ENCODE measurements at places on chromosomes 16 and 17. TPM values are rescaled to one million over a fixed set of nuclear protein-coding genes. Genes with fewer than 3 reads are reported as not detected.

- DNase-seq: no peak
These were observed 78.4 kb downstream of the ZNF778 start for GRCh38 chr16:89295915-89296314.

DNA sequence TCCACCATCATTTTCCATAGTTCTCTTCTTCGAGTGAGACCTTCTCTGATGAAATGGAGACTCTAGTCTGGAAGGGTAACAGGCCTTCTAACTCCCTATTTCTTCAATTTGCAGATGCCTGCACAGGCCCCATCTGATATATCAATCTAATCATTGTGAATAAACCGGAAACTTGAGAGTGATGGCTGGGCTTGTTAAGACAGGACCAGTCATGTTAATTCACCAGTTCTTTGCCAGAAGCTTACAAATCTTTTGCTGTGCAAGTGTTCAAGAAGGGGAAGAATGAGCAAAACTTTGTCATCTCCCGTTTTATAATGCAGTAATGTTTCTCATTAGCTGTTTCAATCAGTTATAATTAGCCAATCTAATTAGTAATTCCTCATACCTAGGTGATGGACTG, 1561.3 kb upstream of the GOT2 start:
- DNase-seq: no peak

DNA sequence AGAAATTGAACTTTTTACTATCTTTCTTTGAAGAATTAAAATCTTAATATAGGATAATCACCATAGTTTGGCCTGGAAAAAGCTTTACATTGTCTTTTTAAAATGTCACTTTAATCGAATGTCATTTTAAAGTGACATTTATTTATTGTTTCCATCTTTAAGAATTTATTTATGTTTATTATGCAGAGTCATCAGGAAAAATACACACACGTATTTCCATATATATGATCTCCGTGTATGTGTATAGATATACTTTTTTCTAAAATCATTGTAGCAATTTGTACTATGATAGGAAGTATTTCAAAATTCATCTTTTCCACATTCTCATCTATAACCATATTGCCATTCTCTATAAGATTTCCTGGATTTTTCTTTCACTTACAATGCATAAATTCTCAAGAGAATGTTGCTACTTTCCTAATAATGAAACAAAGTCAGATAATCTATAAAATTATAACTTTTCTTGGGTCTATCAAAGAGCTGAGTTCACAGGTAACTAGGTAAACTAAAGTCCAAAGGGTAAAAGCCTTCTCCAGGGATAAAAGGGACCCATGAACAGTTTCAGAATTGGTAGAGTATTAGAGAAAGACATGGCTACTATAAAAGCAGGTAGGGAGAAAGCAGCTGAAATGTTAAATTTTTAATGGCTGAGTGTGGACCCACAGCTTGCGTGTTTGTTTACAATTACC, 11.9 kb downstream of the ABCA8 start:
- DNase-seq: no peak

- peak; percentile 50 for DNase-seq
These were observed 26.2 kb downstream of the TNFRSF13B start for GRCh38 chr17:16945663-16946218.

- DNase-seq: no peak
These were observed 15.8 kb upstream of the AKTIP start for GRCh38 chr16:53518550-53519416.

DNA sequence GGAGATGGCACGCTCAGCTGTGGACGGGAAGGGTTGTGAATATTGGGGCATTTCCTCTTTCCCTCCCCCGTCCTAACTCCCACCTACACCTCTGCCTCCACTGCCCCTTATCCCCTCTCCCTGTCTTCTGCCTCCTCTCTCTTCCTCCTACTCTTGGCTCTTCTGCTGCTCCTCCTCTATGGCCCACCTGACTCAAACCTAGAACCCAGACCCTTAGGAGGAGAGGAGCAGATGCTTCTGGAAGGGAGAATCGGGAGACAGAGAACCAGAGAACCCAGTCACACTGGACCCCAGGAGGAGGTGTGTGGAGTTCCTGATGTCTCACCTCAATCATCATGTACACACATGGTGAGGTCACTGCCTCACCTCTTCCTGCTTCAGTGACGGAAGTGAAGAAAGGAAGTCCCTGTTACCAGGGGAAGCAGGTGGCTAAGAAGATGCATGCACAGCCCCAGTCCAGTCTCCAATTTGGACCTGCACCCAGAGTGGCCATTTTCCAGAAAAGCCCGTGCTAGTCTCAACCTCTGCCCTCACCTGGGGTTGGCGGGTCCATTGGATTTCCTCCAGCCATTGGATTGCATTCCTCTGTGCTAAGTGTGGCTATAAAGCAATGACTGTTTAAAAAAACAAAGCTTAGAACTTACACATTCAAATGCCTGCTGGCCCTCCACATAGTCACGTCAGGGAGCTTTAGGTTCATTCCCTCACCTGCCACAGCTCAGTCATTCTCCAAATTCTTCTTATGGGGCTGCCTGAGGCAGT, 4.0 kb downstream of the RNF222 start:
- no peak for DNase-seq

DNA sequence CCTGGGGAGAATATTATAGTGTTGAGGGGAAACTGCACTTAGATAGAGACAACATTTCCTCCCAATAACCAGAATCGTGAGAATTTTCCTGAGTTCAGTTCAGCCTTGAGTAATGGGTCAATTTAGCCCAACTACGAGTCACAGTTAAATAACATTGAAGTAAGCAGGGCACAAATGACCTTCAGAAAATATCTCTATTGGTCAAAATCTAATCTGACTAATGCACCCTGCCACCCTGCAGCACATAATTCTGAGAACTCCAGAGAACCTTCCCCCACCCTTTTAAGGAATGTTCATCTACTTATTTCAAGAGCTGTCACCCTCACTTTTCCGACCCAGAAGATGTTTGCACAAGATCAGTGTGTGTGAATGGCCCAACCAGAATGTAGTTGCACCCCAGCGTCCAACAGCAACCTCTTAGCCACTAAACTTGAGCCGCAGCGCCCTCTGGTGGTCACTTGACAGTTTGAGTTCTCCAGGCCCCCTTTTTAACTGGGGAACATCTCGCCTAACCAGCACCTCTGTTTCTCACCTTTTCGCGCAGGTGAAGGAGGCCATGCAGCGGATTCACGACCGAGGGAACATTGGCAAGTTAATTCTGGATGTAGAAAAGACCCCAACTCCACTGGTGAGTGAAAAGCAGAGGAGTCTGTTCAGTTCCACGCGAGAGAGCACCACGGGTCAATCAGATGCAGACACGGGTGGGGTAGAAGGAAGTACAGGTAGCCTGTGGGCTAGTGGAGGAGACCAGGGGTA, 50.9 kb upstream of the CLEC3A start:
- peak; percentile 83 for DNase-seq

GRCh38 chr17:3529817-3530741, 27.5 kb downstream of the TRPV3 start:
- DNase-seq: peak; percentile 64

DNA sequence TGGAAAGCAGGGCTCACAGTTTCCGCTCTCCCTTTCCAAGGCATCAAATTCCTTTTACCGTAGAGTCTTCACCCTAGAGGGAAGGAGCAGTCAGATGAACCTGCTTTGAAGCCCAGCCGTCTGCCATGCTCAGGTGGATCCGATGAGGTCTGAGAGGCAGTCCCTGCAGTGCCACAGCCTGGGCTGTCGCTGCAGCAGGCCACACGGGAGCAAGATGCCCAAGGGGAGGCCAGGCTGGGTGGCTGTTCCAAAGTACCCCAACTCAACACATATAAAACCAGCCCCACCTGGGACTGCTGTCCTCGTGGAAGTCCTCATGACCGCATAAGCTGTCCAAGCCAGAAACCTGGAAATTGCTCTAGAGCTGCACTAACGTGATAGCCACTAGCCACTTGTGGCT, 4.9 kb upstream of the LIMD2 start:
- no peak for DNase-seq

DNA sequence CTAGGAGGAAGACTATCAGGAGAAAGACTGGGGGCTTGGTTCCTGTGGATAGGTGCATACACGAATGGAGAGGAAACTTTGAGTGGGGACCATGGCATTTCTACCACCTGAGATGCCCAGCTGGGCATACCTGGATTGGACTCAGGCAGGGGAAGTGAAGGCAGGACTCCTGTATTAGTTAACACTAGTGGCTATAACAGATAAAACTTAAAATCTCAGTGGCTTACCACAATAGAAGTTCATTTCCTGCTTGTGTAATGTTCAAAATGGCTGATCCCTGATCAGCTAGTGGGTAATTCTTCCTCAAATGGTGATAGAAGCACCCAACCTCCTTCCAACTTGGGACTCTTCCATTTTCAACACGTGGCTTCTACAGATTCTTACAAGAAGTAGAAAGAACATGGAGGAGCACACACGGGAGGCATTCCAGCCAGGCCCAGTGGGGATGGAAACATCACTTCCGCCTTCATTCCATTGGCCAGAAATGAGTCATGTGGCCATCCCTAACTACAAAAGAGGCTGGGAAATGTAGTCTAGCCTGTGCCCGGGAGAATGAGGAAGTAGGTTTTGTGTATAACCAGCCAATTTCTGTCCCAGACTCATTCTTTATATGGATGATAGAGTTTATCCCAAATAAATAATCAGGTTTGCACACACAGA, 112.1 kb downstream of the UTP18 start:
- DNase-seq: no peak

GRCh38 chr17:58344791-58345157, 7.2 kb downstream of the SUPT4H1 start:
- no peak for DNase-seq

- no peak for DNase-seq
These were observed 462.0 kb downstream of the CDH11 start for GRCh38 chr16:64659866-64660265.

DNA sequence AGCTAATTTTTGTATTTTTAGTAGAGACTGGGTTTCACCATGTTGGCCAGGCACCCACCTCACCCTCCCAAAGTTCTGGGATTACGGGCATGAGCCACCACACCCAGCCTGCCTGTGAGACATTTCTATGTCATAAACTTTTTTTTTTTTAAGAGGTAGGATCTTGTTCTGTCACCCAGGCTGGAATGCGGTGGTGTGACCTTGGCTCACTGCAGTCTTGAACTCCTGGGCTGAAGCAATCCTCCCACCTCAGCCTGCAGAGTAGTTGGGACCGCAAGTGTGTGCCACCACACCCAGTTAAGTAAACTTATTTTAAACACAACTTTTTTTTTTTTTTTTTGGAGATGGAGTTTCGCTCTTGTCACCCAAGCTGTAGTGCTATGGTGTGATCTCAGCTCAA, 47.2 kb downstream of the SCNN1G start:
- DNase-seq: no peak

DNA sequence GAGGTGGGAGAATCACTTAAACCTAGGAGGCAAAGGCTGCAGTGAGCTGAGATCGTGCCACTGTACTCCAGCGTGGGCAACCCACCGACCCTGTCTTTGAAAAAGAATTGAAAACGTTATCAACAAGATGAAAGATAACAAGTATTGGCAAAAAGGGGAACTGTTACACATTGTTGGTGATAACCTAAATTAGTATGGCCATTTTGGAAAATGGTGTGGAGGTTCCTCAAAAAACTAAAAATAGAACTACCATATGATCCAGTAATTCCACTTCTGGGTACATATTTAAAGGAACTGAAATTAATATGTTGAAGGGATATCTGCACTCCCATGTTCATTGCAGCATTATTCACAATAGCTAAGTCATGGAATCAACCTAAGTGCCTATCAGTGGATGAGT, 61.0 kb downstream of the ABHD15 start:
- no peak for DNase-seq

DNA sequence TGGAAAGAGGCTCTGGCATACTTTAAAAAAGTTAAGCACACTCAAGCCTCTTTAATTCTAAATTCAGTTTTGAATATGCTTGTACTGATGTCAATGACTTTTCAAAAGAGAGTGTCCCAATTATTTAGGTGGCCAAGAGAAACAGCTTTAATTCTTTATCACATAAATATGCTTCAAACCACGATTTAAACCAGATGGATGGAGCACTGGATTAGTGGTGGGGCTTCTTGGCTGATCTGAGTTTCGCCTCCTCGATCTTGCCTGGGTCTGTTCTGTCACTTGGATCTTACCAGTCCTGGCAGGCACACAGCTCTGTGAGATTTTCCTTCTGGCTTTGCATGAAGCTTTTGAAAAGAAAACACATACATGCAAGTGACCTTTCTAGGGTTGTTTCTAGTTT, 467.8 kb downstream of the MAF start:
- no peak for DNase-seq

DNA sequence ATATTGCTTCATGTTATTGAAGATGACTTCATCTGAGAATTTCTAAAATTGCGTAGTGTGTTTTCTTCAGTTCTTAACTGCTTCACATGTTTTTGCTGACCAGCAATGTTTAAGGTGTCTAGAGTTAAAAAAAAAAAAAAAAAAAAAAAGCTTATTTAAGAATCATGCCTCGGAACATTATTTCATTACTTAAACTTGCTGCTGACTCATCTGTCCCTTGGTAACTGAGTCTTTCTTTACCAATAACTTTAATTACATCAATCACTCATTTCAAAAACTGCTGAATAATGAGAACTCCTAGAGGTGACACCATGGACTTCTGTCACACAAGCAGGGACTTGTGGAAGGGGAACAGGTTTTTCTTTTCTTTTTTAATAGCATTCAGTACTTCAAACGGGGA, 16.2 kb downstream of the IRX5 start:
- DNase-seq: no peak

DNA sequence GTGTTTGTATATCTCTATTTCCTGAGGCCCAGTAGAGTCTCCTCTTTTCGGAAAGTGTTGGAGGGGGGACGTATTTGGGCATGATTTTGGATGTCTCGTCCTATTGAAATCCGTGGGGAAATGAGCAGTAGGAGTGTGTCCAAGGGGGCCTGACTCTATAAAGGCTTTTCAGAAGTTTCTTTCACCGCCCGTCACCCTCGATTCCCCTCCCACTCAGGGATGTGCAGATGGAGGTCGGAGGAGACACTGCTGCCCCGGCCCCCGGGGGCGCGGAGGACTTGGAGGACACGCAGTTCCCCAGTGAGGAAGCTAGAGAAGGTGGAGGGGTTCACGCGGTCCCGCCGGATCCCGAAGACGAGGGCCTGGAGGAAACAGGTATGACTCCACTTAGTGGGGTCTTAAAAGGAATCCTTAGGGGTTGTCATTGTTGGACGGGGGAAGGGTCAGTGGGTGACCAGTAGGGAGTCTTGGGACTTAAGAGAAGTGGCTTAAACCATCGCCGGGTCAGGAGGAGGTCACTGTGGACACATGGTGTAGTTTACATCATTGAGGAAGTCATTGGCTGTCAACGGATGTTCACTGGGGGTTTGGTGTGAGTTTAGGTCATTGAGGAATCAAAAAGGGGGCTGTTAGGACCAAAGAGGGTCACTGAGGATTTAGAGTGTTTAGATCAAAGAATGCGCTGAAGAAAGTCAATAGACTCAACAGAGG, 424 bp downstream of the MON1B start:
- DNase-seq: peak; percentile 75

Gene FSCN2
- total RNA-seq: 0.95 TPM

Gene MLKL
- total RNA-seq: 8.6 TPM

Gene NLRC3
- total RNA-seq: under 0.01 TPM

Gene ADORA2B
- total RNA-seq: 5.4 TPM

Gene MYH2
- total RNA-seq: 0.36 TPM

Gene TEX19
- total RNA-seq: not detected

Gene USP32
- 39.6 TPM for total RNA-seq

Gene MAPT
- 20.5 TPM for total RNA-seq

Gene ST6GALNAC1
- 3.6 TPM for total RNA-seq

All from sigmoid colon (tissue), 7 donors.